Stimulated activated memory B cell treated with anti-CD40 and anti-IgM and Interleukin-4, amounts not matched to agents 10 μg/mL and 1 μg/mL and 100 μg/mL, for 72 hours (primary cell): ENCODE measurements at places on chromosomes 4 and X.

GRCh38 chr4:124304941-124305340 is 407.6 kb downstream of the ANKRD50 start:
- ATAC-seq = no peak
- no peaks in the 10 kb centered on the region for H3K27me3 ChIP-seq
- H3K27ac ChIP-seq = no peak overlapping the region
- no peaks in the 10 kb centered on the region for H3K4me1 ChIP-seq
- H3K4me3 ChIP-seq = no peak overlapping the region
- no peaks in the 10 kb centered on the region for H3K36me3 ChIP-seq

- H3K4me1 ChIP-seq = peaks cover 39% of the 10 kb centered on the region
- no peak for ATAC-seq
- peaks cover 37% of the 10 kb centered on the region for H3K36me3 ChIP-seq
- H3K27ac ChIP-seq = no peak overlapping the region
Observed at GRCh38 chr4:11402192-11402591, 26.5 kb downstream of the HS3ST1 start.

GRCh38 chrX:122555925-122556324 is 628.2 kb upstream of the GRIA3 start:
- no peak overlapping the region for H3K4me3 ChIP-seq
- ATAC-seq = no peak
- H3K27me3 ChIP-seq = no peaks in the 10 kb centered on the region
- H3K36me3 ChIP-seq = no peaks in the 10 kb centered on the region
- no peaks in the 10 kb centered on the region for H3K4me1 ChIP-seq
- H3K27ac ChIP-seq = no peak overlapping the region

DNA sequence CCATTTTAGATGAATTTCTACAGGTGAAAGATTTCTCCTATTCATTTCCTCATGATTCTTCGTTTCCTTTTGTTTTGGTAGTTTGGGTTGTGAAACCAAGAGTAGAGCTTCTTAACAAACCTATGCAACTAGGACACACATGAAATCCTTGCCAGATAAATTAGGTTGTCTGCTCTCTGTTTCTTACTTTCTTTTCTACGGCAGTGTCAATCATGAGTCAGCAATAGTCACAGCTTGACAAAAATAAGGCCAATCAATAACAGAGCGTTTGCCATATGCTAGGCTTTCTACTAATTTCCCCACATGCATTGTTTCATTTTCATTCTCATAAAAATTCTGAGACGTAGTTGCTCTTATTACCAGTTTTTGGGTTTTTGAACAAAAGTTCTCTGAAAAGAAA is 20.3 kb downstream of the CLRN2 start:
- ATAC-seq = no peak
- peaks cover 6% of the 10 kb centered on the region for H3K27me3 ChIP-seq
- H3K4me1 ChIP-seq = no peaks in the 10 kb centered on the region
- no peak overlapping the region for H3K4me3 ChIP-seq
- no peaks in the 10 kb centered on the region for H3K36me3 ChIP-seq
- H3K27ac ChIP-seq = no peak overlapping the region

DNA sequence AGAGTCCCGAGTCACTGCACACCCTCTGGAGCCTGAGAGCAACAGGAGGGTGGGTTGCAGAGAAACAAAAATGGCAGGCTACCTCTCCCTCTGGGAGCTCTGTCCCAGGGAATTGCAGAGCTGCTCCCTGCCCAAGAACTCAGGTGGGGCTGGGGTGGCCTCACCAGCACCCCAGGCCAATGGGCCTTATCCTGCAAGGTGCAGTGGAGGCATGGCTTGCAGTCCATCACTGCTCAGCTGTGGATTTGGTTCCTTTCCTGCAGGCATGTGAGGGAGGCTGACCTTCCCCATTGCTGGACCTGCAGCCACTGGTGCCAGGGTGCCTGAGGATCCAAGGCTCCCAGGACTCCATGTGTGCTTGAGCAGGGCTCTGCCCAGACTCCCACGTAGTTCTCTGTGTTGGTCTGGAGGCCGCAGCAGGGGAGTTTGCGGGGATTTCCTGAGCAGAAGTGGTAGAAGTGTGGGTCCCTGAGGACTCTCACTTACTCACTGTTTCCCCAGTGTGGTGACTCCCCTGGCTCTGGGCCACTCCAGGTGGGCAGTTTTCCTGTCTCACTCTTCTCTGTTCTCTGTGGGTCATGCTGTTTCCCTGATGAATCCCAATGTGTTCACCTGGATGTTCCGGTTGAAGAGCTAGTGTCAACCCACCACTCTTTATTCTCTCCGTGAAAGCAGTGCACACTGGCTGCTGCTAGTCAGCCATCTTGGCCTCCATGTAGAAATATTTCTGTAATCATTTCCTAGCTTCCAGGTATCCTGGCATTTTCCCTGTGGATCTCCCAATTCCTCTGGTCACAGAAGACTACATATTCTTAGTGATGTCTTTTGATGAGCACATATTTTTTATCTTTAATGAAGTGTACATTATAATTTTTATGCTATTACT is 82.3 kb downstream of the ARHGAP24 start:
- no peaks in the 10 kb centered on the region for H3K27me3 ChIP-seq
- H3K36me3 ChIP-seq = peaks cover 40% of the 10 kb centered on the region
- peak; percentile 96 for ATAC-seq
- H3K4me1 ChIP-seq = peaks cover 78% of the 10 kb centered on the region
- H3K4me3 ChIP-seq = peak overlapping the region; percentile 60

DNA sequence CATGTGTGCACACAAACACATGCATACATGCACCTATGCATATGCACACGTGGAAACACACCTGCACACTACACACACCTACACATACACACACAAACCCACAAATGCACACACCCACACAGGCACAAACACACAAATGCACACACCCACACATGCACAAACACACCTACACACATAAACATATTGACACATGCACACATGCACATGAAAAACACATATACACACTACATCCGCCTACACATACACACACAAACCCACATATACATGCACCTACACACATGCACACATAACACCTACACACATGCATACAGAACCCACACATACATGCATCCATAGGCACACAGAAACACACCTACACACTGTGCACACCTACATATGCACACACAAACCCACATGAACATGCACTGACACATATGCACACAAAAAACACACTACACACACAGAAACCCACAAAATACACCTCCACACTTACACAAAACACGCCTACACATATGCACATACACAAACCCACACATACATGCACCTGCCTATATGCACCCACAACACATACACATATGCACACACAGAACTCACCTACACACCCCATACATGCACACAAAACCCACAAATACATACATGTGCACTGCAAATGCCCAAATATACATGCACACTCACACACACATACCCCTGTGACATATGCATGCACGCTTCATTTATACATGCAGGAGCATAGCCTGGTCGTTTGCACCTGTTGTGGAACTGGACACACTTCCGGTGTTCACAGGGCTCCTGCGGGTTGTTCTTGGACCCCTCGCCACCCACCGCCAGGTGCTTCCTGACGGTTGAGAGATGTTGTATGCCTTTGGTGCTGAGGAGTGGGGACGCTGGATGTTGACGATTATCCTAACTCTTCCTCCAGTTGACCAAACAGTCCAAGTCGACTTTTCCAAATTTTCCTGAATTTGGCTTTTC is 22.1 kb downstream of the CD99 start:
- H3K36me3 ChIP-seq = peaks cover 31% of the 10 kb centered on the region
- peaks cover 27% of the 10 kb centered on the region for H3K4me1 ChIP-seq
- no peaks in the 10 kb centered on the region for H3K27me3 ChIP-seq
- H3K4me3 ChIP-seq = no peak overlapping the region
- H3K27ac ChIP-seq = no peak overlapping the region

DNA sequence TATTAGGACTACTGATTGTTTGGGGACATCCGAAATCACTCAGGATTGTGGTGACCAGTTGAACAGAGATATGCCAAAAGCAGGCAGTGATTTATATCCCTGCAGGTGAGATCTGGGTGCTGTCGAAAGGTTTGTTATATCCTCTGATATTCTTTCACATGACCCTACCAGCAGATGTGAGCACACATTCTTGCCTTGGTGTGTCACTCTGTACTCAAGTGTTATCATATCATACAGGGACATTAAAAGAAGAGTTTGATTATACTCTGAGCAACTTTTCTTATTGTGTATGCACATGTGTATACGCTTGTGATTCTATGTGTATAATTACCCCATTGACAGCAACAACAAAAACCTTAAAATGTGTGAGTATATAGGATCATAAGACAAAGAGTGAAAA is 381.2 kb upstream of the IGFBP7 start:
- no peak overlapping the region for H3K27ac ChIP-seq
- H3K4me3 ChIP-seq = no peak overlapping the region
- H3K4me1 ChIP-seq = no peaks in the 10 kb centered on the region
- no peak for ATAC-seq
- H3K36me3 ChIP-seq = no peaks in the 10 kb centered on the region

- ATAC-seq = peak; percentile 81
- H3K4me1 ChIP-seq = peaks cover 10% of the 10 kb centered on the region
- peaks cover 11% of the 10 kb centered on the region for H3K27me3 ChIP-seq
Observed at GRCh38 chr4:88158489-88159228, at the start of gene ABCG2. TSS of gene ABCG2 (minus strand) at chr4:88158639. CDS start at chr4:88139995, 18,644 bp downstream.

GRCh38 chrX:10615931-10616774 is 4.2 kb downstream of the MID1 start:
- no peak overlapping the region for H3K4me3 ChIP-seq
- H3K27ac ChIP-seq = no peak overlapping the region
- ATAC-seq = no peak
- peaks cover 30% of the 10 kb centered on the region for H3K27me3 ChIP-seq
- H3K4me1 ChIP-seq = peaks cover 24% of the 10 kb centered on the region

DNA sequence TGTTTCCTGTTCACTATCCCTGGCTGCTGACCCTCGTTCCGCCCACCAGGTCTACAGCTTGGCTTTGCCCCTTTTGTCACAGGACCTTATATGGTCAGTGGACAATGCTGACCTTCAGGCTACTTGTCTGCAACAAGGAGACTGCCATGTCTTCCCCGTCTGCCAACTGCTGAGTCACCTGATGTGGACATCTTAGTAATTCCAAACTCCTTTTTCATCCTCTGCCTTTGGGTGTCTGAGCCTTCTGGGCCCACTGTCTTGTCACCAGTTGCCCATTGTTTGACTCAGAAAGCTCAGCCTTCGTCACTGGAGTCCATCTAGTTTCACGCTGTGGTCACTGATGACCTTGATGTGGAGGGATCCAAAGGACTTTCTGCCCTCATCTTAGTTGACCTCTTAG is 30.2 kb downstream of the GPRIN3 start:
- no peaks in the 10 kb centered on the region for H3K36me3 ChIP-seq
- no peaks in the 10 kb centered on the region for H3K4me1 ChIP-seq
- no peak for ATAC-seq
- H3K27me3 ChIP-seq = no peaks in the 10 kb centered on the region
- H3K4me3 ChIP-seq = no peak overlapping the region

- H3K4me3 ChIP-seq = no peak overlapping the region
- H3K36me3 ChIP-seq = no peaks in the 10 kb centered on the region
- no peaks in the 10 kb centered on the region for H3K4me1 ChIP-seq
- no peaks in the 10 kb centered on the region for H3K27me3 ChIP-seq
- no peak for ATAC-seq
Observed at GRCh38 chr4:17236686-17237085, 275.2 kb downstream of the QDPR start.

GRCh38 chr4:105963461-105964400 is 68.5 kb downstream of the NPNT start:
- no peak overlapping the region for H3K4me3 ChIP-seq
- no peak overlapping the region for H3K27ac ChIP-seq
- H3K4me1 ChIP-seq = no peaks in the 10 kb centered on the region
- H3K36me3 ChIP-seq = no peaks in the 10 kb centered on the region

DNA sequence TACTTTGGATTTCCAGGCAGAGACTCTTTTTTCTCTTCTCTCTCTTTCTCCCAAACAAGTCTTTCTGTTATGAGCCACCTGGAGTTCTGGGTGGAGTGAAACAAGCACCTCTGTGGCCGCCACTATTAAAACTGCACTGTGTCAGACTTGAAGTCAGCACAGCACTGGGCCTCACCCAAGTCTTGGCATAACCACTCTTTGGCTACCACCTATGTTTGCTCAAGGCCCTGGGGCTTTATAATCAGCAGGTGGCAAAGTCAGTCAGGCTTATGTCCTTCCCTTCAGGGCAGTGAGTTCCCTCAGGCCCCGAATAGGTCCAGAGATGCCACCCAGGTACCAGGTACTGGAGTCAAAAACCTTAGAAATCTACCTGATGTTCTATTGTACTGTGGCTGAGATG is 52.4 kb downstream of the ITIH6 start:
- H3K27me3 ChIP-seq = peaks cover 11% of the 10 kb centered on the region
- H3K4me3 ChIP-seq = no peak overlapping the region
- H3K4me1 ChIP-seq = no peaks in the 10 kb centered on the region
- no peaks in the 10 kb centered on the region for H3K36me3 ChIP-seq
- ATAC-seq = no peak

DNA sequence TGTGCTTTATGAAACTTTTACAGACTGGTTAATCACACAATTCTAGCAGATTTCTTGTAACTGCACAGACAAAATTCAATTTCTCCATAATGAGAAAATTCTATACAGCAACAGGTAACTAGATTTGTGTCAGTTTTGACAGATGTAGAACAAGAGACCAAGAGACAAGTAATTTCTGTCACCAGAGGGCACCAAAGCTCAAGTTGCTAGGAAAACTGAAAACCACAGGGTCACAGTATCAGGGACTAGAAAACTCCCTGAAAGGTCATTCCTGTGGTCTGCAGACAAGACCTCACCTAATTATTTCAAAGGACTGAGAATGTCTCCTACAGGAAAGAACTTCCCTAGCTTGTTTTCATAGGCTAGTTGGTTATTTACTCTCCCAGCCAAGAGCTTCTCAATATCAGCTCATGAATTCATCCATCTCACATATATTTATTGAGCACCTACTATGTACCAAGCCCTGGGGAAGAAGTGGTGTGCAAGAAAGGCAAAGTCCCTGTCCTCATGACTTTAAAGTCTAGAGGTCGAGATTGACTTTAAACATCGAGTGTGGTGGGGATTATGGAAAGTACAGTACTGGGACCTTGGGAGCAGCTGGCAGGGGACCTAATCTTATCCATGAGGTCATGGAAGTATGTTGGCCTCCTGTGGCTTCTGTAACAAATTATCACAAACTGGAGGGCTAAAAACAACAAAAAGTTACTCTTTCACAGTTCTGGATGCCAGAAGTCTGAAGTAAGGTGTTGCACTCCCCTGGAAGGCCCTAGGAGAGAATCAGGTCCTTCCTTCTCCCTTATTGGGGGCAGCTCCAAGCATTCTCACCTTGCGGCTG is 47.8 kb upstream of the SETD7 start:
- no peak for ATAC-seq
- peaks cover 15% of the 10 kb centered on the region for H3K4me1 ChIP-seq
- H3K27me3 ChIP-seq = peaks cover 41% of the 10 kb centered on the region
- no peaks in the 10 kb centered on the region for H3K36me3 ChIP-seq
- no peak overlapping the region for H3K4me3 ChIP-seq

DNA sequence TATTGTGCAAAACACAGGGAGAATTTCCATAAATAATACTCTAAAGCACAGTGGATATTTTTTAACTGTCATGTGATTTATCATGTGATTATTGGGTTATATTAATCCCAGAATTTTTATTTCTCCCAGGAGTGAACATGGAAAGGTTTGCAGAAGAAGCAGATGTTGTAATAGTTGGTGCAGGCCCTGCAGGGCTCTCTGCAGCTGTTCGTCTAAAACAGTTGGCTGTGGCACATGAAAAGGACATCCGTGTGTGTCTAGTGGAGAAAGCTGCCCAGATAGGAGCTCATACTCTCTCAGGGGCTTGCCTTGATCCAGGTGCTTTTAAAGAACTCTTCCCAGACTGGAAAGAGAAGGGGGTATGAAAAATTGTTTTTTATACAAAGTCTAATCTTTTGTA is 10.0 kb downstream of the ETFDH start:
- H3K4me3 ChIP-seq = no peak overlapping the region
- H3K27me3 ChIP-seq = no peaks in the 10 kb centered on the region
- no peaks in the 10 kb centered on the region for H3K4me1 ChIP-seq
- ATAC-seq = no peak

GRCh38 chr4:995311-996026 is 2.3 kb upstream of the SLC26A1 start:
- H3K27ac ChIP-seq = no peak overlapping the region
- no peak for ATAC-seq
- H3K27me3 ChIP-seq = peaks cover 42% of the 10 kb centered on the region
- H3K4me1 ChIP-seq = peaks cover 35% of the 10 kb centered on the region
